Head of caudate nucleus (tissue), 42 donors: ENCODE measurements at places on chromosomes 3 and 15.
A peak's percentile ranks its signal among the peaks of the same experiment; 100 is the strongest.

- DNase-seq, result no peak
Observed at GRCh38 chr3:13594146-13594545, 45.2 kb downstream of the FBLN2 start.

DNA sequence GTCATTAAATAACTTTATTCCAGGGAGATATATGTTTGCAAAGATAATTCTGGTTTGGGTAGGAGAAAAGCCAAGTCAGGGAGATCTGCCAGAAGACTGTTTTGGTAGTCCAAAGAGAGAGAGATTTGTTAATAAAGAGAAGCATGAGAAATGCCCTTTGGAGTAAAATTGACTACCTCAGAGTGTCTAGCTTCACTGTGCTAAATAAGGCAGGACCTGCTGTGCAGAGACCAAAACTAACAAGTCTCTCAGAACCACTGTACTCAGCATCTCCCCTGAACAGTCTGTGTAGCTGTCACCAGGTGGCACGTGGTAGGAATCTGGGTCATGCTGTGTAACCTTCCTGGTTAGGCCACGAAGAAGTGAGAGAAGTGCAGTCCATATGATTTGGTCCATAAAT is 31.6 kb upstream of the SLC35G2 start:
- no peak for DNase-seq

DNA sequence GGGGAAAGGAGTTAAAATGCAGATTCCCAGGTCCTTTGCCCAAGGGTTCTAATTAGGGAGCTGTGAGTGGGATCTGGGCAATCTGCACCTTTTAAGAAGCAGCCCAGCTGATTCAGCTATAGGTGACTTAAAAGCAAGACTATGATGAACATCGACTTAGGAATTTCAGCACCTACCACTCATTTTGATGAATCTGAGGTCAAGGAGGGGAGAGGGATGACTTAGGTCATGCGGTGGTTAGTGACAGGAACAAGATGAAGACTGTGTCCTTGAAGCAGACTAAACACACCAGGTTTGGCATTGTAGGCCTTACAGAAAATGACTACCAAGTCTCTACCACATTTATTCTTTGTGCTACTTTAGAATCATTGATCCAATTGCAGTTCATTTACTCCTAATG is 196.3 kb downstream of the DTWD1 start:
- DNase-seq, result no peak

GRCh38 chr3:169218314-169218983 is 445.1 kb downstream of the MECOM start:
- no peak for DNase-seq

GRCh38 chr3:16064642-16065414 is 109.7 kb upstream of the GALNT15 start:
- peak; percentile 89 for DNase-seq

DNA sequence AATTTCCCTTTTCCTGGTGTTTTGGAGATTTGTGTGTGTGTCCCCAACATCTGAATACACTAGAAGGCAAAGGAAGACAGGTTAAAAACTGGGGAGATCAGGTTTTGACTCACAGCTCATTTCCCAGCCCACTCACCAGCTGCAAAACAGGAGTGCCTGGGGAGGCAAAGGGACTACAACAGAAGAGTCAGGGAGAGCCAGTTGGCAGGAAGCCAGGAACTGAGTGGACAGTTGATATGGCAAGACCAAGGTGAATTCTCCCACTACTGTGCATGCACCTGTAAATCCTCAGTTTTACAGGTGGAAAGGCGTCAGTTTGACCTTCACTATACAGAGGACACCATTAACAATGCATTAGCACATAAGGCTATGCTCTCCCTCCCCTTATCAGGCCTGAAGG is 901.5 kb upstream of the SEMA6D start:
- no peak for DNase-seq

- DNase-seq, result no peak
Observed at GRCh38 chr3:127070776-127071175, 87.9 kb downstream of the PLXNA1 start.

GRCh38 chr3:123559040-123559861 is 25.6 kb downstream of the HACD2 start:
- DNase-seq, result peak; percentile 77

DNA sequence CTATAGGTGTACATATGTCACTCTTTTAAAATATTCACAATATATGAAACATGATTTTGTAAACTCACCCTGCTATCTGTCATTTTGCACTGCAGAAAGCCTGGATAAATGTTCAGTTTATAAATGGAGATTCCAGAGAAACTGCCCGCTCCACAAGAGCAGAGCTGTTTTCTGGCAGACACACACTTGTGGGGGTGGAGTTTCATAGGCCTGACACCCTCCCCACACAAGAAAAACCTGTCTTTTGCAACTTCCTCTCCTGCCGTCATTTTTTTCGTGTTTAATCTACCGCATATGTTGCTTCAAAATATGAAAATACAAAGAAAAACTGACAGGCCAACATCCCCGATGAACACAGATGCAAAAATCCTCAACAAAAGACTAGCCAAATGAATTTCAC is 479.0 kb downstream of the GABRG3 start:
- no peak for DNase-seq

- DNase-seq, result no peak
Observed at GRCh38 chr3:29683018-29683993, 402.4 kb downstream of the RBMS3 start.

DNA sequence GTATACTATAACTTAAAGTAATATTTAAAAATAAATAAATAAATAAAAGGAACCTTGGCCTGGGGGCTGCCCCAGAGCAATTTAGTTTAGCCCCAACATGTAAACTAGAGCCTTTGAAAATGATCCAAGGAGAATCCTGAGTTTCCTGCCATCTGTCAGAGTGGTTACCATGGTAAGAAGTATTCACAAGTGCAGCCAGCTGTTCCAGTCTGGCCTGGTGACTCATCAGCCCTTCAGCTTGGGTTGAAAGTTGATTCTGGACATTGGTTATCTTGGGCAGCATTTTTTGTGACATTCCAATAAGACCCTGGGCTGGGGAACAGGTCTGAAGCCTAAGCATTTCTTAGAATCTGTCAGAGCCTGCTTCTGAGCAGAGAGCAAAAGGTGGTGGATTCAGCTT is 72.7 kb upstream of the LRTM1 start:
- DNase-seq, result no peak

DNA sequence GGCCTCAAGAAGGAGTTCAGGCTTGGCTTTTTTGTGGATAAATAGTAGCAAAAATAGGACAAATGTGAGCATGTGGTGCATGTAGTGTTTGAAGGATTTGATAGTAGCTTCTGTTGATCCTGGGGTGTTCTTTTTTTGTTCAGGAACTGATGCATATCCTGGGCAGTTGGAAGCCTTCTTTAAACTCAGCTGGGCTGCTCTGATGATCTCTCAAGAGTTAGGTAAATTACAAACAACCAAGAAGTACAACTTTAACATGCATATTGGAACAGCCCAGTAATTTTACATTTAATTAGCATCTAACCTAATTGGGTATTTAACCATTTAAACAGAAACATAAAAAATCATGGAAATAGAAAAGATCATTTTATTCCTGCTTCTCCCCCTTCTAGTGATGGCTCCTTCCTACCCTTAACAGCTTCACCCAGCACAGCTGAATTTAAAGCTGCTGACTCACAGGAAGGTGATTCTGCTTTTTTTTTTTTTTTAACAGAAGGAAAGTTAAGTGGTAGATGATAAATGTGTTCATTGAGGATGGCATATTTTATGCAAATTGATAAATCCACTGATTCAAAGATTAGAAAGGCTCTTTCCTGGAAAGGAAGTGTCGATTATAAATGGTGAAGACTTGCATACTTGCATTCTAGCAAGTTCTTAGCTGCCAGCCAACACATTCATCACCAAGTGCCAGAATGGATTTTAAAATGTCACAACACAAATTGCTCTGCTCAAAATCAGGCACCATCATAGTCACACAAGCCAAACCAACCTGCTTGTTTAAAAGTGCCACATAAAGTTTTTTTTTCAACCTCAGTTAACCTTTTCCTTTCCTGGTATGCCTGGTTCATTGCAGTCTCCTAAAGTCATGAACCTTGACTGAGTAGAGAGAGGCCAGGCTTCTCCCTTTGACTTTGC is 20.0 kb downstream of the SLC35G2 start:
- DNase-seq, result no peak

DNA sequence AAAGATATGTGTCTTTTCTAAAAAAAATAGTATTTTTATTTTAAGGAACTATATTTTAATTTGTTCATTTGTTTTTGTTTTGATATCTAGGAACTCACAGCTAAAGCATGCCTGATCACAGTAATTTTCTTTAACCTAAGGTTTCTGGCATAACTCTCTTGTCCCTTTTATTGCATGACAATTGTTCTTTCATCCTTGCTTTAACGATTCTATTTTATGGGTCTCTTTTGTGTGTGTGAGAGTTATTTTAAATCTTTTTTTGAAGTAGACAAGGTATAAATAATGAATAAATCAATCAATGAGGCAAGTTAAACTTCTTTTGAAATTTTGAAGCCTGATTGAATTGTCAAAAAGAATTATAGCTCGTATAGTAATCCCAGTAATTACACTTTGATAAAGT is 747.8 kb upstream of the GOLIM4 start:
- DNase-seq, result no peak

GRCh38 chr15:98315971-98316370 is 332.4 kb upstream of the IGF1R start:
- DNase-seq, result no peak

DNA sequence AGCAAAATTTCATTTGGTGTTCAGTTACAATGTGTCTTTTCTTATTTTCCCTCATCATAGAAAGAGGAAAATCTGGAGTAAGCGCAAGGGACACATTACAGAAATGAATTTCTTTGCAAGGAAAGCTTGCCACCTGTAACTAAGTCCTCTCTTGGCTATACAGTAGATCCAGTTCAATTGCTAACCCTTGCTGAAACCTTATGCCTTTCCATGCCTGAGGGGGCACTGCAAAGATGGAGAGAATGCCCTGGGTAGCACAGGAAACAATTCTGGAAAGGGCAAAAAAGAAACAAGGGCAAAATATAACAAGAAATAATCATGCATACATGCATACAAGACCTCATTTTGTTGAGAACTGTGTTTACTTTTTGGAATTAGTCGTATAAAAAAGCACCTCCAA is 4.3 kb downstream of the CADM2 start:
- DNase-seq, result no peak

GRCh38 chr3:124939661-124940060 is 5.1 kb upstream of the MUC13 start:
- DNase-seq, result no peak

GRCh38 chr3:144351773-144352365 is 380.2 kb downstream of the DIPK2A start:
- DNase-seq, result no peak

- no peak for DNase-seq
Observed at GRCh38 chr3:139654637-139655365, 23.0 kb downstream of the NMNAT3 start.

- DNase-seq, result no peak
Observed at GRCh38 chr3:38756892-38757291, 59.1 kb downstream of the SCN10A start.

DNA sequence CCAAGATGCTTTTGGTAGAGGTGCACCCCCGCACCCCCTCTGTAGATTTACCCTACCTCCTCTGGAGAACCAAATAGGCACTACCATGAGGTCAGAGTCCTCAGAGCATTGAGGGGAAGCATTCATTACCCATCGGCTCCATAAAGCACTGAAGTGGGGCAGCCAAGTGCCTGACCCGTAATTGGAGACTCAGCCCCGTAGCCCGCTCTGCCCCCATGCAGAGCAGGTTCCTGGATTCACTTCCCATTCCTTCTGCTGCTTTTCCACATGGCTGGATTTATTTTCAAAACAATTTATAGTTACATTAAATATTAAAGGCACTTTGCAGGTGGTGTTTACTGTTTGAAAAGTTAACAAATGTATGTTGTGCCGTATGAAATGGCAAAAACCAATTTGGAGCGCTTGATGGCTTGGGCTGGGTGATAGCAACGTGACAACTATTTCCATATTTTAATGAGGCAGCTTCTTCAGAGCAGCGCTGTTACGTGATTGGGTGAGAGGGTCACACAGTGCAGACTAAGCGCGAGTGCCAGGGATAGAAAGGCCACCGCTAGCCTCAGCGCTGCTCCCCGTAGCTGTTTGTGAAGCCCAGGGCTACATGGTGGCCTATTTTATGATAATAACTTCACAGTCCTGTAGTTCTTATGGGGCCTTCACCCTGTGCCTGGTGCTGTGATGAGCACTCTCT is 373.8 kb upstream of the PROK2 start:
- no peak for DNase-seq

GRCh38 chr3:76044601-76045600 is 259.6 kb upstream of the ZNF717 start:
- DNase-seq, result peak; percentile 63

- DNase-seq, result no peak
Observed at GRCh38 chr3:117540597-117540996, 831.0 kb downstream of the TUSC7 start.

DNA sequence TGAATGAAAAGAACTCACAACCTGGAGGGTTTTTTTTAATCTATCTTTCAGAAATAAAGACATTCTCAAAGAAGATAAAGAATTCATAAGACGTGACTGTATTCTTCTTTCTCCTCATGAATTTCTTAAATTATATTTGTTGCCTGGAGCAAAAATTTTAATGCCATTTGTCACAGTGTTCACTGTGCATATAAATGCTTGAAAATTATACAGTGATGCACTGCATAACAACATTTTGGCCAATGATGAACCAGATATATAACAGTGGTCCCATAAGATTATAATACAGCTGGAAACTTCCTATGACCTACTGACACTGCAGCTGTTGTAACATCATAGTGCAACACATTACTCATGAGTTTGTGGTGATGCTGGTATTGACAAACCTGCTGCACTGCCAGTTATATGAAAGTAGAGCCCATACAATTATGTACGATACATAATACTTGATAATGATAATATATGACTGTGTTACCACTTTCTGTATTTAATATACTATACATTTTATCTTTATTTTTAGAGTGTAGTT is 67.3 kb downstream of the P2RY1 start:
- DNase-seq, result no peak

GRCh38 chr15:51229907-51230330 is 108.5 kb downstream of the CYP19A1 start:
- DNase-seq, result peak; percentile 23

- DNase-seq, result no peak
Observed at GRCh38 chr3:126985132-126985985, 2.4 kb downstream of the PLXNA1 start.

GRCh38 chr3:113436809-113437208 is 4.5 kb downstream of the CFAP44 start:
- no peak for DNase-seq
